ENCODE measurements at places on chromosomes 1 and 21.

DNA sequence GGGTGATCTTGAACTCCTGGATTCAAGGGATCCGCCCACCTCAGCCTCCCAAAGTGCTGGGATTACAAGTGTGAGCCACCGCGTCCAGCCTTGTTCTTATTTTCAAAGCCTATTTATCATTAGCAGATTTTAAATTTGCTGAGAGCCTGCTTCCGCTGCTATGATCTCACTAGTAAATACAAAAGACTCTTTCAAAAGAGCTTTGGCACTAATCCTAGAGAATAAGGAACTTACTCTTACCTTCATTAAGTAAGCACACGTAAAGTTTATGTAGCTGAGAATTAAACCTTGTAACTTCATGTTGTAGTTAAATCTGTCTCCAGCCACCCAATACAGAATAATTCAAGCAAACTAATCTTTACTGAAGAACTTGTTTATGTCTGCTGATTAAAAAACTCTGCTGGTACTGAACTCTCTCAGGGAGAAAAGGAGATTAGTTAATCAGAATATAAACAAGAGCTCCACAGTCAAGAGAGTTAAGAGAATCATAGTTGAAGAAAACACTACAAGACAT, 72.3 kb downstream of the RUSC1 start:
- DNase-seq = no peak

DNA sequence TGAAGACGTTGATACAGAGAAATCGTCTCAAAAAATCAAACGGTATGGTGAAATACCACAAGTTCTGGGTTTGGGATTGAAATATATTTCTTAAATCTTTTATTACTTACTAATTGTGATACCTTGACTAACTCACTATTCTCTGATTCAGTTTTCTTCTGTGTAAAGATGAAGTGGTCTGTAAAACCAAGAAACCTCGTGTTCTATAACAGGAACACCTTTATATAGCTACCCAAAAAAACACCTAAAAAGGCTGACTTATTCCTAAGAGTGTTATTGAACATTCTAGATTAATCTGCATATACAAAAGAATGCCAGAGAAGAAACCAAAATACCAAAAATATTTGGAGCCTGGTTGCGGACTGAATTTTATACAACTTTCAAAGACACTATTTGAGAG, 721 bp downstream of the LRRIQ3 start:
- DNase-seq = no peak

- peak; percentile 87 for DNase-seq
Measured at GRCh38 chr1:11787251-11787803, 18.4 kb downstream of the MTHFR start.

GRCh38 chr1:56901716-56902115, 47.1 kb downstream of the C8A start:
- no peak for DNase-seq

- DNase-seq = no peak
Measured at GRCh38 chr1:202149566-202149965, 5.0 kb upstream of the ARL8A start.

Data from H7 (cell line).